ENCODE measurements at places on chromosomes 16 and 17.

GRCh38 chr16:1983544-1984346 is at the start of gene GFER:
GFER (plus strand) TSS chr16:1984193; CDS start chr16:1984219, 26 bp downstream.
- no peak for DNase-seq

DNA sequence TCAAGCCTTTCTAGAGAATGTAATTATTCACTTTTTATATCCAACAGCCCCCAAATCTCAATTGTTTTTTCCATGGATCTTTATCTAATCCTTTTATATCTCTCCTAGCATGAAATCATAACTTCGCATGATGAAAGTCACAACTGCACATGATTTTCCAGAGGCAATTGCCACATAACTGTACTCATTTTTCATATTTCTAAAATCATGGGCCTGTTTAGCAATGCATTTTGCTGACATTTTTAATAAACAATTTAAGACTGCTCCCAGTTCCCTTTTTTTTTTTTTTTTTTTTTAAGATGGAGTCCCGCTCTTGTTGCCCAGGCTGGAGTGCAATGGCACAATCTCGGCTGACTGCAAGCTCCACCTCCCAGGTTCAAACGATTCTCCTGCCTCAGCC is 83.5 kb downstream of the VMP1 start:
- no peak for DNase-seq

DNA sequence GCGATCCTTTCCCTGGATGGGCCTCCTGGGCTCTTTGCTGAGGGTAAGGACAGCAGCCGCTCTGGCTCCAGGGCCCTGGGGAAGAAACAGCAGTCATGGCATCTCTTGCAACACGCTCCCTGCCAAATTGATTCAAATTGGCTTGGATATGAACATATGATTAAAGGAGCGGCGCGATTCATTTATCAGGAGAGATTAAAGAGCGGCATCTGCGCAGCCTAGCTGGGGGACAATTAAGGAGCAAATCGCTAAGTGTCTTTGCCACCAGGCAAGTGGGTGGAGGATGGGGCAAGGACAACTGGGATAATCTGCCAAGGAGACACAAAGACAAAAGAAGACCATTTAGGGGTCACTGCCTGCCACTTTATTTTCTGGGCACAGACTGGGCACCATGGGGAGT is 27.8 kb downstream of the PIPOX start:
- DNase-seq: no peak

GRCh38 chr17:73290399-73291259 is 21.2 kb downstream of the CDC42EP4 start:
- DNase-seq: no peak

GRCh38 chr17:67223924-67224323 is 21.1 kb downstream of the HELZ start:
- DNase-seq: no peak

GRCh38 chr17:58269557-58270291 is 11.0 kb downstream of the MPO start:
- no peak for DNase-seq

GRCh38 chr17:77196251-77196650 is 55.5 kb downstream of the SEC14L1 start:
- no peak for DNase-seq

DNA sequence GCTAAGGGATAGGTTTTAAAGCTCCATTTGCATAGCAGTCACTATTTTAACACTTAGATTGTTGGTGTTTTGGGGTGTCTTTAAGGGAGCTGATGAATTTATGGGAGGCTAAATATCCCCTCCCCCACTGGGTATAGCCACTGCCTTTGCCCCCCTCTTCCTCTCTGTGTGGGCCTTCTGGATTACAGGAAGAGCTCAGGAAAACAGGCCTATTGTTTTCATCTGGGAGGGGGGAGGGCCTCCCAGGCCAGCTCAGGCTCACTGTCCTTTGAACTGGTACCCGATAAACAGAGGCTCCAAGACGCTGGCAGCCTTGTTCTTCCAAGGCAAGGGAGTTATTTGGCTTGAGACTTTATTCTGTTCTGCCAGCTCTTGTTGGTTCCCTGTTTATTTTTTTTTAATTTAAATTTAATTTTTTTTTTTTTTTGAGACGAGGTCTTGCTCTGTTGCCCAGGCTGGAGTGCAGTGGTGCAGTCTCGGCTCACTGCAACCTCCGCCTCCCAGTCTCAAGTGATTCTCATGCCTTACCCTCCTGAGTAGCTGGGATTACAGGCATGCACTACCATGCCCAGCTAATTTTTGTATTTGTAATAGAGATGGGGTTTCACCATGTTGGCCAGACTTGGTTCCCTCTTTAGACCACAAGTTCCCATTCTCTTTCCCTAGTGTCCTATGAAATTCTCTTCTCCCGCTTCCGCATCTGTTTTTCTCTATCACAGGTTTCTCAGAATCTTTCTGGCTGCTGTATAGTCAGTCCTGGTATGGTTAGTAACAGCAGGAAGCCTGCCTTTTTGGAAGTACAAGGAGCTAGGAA is 25.1 kb downstream of the MINK1 start:
- no peak for DNase-seq

DNA sequence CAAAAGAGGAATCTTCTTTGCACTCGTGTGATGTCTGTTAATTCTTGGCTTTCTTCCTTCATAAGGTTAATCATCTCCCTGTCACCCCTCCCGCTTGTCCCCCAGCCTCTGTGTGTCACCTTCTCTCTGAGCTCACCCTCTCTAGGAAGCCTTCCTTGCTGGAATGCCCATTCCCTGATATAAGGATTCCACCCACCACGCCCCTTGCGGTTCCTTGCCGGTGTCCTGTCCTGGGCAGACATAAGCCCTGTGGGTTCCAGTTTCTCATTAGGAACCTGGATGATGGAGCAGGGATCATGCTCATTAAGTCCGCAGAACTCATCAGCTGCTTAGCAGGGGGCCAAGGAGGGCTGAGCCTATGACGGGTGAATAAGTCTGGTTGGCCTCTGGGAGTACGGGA is 559.3 kb downstream of the MAF start:
- DNase-seq: no peak

- DNase-seq: no peak
These were observed 144.0 kb downstream of the SOX9 start for GRCh38 chr17:72264682-72265405.

- DNase-seq: no peak
These were observed 145.6 kb upstream of the CHMP6 start for GRCh38 chr17:80845863-80846671.

DNA sequence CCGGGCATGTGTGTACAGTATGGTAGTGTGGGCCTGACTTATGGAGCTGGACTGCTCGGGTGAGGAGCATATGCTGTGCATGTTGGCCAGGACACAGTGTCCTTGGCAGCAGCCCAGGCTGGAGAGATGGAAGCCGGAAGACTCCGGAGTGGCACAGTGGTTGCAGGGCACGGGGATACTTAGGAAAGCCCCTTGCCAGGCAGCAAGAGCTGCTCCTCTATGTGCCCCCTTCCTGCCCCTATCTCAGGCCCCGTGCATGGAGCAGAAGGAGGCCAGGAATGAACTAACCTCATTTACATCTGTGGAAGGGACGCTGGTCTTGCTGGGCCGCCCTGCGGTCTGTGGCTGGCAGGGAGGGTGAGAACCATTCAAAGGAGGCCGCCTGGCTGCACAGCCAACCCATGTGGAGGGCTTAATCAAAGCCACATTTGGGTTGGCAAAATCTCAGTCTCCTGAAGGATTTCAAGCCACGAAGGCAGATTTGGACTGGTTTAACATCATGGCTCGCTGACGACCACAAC is 32.2 kb upstream of the RCVRN start:
- DNase-seq: no peak

DNA sequence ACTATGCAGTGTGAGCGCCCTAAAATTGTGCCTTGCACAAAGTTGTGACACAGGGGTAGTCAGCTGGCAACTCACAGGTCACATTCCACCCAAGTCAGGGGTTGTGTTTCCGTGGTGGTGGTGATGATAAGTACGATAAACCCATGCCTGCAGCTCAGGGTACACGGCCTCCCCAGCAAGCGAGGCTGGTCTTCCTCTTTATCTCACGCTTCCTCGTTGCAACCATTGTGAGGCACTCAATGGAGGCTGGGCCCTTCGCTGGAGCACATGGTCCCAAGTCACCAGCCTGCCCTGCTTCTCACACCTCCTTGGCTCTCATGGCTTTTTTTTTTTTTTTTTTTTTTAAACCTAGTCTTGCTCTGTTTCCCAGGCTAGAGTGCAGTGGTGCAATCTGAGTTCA is 307.5 kb downstream of the CPPED1 start:
- DNase-seq: no peak
